Kidney capillary endothelial cell (primary cell): ENCODE measurements at places on chromosomes 4 and X.

DNA sequence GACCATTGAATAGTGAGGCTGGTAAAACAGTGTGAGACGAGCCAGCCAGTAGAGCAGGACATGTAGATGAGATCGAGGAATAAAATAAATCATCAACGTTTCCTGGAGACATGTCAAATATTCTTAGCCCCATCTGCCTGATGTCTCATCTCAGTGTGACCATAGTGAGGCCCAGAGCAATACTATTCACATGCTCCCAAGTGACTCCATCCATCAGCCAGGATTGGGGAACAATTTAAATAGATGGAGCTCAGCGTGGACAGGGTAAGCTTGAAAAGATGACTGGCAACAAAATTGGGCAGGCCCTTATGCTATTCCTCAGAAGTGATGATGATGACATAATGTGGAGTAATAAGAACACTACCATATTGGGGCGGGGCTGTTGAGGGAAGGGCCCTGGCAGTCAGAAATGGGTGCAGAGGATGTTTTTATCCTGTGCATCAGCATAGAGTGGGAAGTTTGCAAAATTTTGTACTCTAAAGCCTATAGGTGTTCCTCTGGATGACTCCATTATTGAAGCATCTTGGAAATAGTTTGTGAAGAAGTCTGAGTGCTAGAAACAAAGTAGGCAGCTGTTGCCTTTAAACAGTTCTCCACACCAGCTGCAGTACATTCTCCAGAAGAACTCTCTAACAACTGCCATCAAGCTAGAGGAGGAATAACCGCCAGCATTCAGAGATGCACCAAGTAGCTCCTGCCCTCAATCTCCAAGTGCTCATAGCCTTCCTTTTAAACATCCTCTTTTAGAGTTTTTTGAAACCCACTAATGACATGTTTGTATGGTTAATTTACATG, 333.0 kb downstream of the DCHS2 start:
- DNase-seq: no peak

GRCh38 chr4:180179146-180179545, 2064.1 kb upstream of the TENM3 start:
- no peak for DNase-seq

- peak; percentile 3 for DNase-seq
Observed at GRCh38 chr4:74159143-74159709, 1.3 kb downstream of the MTHFD2L start.

DNA sequence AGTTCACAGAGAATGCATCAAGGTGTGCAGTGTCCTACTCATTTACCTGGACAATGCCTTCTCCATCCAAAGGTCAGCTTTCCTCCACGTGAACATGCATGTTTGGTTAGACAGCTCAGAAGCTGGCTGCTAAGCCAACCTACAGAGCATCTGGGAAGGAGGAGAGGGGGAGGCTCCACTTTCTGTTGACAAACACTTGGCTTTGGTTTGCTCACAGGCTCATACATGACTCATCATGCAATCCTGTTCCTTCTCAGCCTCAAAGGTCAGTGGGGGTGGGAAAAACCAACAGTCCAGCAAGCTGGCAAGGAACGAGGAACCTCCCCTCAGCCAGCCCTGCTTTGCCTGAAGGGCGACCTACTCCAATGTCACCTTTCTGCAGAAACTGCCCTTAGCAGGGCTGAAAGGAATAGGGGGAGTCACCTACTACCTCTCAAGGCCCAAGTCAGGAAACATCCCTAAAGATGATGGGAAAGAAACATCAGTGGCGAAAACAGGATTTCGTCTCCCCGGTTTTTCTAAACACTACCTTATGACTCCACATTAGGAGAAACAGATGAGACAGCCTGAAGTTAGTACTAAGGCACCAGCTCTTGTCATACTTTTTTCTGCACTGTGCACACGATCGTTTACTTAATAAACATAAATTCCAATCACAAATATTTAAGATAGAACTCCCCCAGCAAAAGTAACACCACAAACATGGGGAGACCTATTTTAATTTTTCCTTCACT, 37.9 kb downstream of the RELL1 start:
- DNase-seq: peak; percentile 90

- no peak for DNase-seq
Observed at GRCh38 chr4:55074386-55074785, 51.0 kb downstream of the KDR start.

DNA sequence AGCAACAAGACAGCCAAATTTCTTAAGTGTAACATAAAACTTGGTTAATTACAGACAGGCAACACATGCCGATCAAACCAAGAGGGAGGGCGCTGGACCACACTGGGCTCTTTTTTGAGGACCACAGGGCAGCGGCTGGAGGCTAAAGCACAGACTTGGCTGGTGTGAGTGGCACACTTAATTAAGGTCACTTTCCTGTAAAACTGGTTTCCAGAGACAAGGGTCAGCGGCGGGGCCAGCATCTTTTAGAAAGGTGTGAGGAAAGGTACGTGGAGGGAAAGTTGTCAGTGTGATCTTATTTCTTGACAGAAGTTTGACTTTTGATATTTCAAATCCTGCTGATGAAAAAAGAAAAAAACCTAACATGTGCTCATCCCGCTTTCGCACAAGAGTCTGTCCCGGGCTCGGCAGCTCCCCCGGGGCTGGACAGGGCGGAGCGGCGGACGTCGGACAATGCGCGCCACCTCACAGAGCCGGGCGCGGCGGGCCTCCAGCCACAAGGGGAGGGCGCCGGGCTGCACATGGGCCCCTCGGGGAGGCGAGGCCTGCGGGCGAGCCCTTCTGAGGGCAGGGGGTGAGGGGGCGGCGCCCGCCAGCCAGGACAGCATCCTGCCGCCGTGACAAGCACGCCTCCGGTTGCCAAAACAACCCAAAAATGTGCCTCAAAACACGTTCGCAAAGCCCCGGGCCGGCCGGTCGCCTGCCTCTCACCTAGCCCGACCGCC, 660 bp upstream of the HSPA4L start:
- DNase-seq: peak; percentile 35

- no peak for DNase-seq
Observed at GRCh38 chrX:4110964-4111363, 397.5 kb upstream of the PRKX start.

GRCh38 chrX:44245733-44246132, 97.7 kb downstream of the EFHC2 start:
- DNase-seq: no peak

DNA sequence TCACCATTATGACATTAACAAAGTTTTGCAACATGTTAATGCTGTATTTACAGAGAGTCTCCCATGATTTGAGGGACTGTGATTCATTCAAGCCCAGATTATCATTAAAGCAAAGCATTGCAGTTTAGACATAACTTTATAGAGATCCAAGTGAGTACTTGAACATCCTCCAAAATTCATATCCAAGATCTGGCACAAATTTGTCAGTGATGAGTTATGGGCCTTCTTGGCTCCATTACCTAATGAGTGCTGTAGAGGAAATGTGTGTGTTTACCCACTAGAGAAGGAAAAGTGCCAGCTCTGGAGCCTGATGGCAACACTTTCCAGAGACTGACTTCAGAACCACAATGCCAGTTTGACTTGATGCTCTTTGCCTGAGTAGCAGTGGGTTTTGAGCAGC, 432.3 kb downstream of the GALNTL6 start:
- DNase-seq: no peak

DNA sequence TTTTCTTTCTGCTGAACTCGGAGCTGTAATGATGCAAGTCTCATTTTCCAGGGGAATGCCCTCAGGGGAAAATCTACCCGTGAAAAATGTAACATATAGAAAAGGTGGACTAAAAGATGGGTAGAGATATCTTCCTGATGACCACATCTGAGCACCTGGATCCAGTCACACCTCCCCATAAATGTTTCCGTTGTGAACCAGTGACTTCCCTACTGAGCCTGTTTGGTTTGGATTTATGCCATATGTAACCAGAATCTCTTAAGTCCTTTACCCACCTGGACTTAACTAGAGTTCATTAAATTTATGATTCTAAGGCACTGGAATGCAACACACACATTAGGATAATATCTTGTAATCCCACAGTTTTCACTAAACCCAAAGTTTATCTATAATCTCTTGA, 171.1 kb downstream of the ZNF330 start:
- DNase-seq: no peak

- DNase-seq: peak; percentile 82
Observed at GRCh38 chrX:71181910-71182799, 37.5 kb downstream of the NLGN3 start.

- DNase-seq: no peak
Observed at GRCh38 chr4:155972098-155972497, 18.4 kb upstream of the CTSO start.

- DNase-seq: no peak
Observed at GRCh38 chr4:8768357-8768999, 103.2 kb downstream of the HMX1 start.

GRCh38 chrX:33726281-33727160, 405.6 kb downstream of the FAM47A start:
- DNase-seq: no peak

- no peak for DNase-seq
Observed at GRCh38 chr4:163194593-163194992, 27.9 kb upstream of the NAF1 start.

- DNase-seq: no peak
Observed at GRCh38 chrX:136671006-136671610, 23.1 kb downstream of the CD40LG start.

- no peak for DNase-seq
Observed at GRCh38 chrX:24862343-24862742, 153.4 kb downstream of the ARX start.

- DNase-seq: no peak
Observed at GRCh38 chrX:153902385-153902784, 2.1 kb upstream of the AVPR2 start.
